ENCODE measurements at places on chromosomes 3 and 15.

DNA sequence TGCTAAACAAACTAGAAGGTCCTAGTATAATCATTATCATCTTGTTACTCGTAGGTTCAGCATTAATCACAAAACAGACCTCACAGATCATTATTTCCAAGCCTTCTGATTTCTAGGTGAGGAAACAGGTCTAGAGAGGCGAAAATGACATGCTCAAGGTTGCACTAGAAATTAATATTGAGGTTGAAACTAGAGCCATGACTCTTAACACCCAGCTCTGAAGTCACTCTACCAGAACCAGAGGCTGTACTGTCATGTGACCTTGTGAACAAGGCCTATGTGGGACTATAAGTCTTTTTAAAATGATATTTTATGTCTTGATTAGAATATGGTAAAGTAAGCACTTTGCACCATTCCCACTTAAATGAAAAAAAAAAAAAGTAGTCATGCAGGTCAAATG lies 23.8 kb upstream of the FGF12 start:
- no peak for DNase-seq

- no peak for DNase-seq
These were observed 88.6 kb upstream of the HERC1 start for GRCh38 chr15:63922261-63922904.

- no peak for DNase-seq
These were observed 30.9 kb upstream of the XYLB start for GRCh38 chr3:38315488-38316230.

GRCh38 chr15:36778531-36778930 lies 199.1 kb downstream of the CDIN1 start:
- no peak for DNase-seq

GRCh38 chr3:127905556-127905955 lies 9.5 kb upstream of the KBTBD12 start:
- DNase-seq, result no peak

GRCh38 chr15:44045217-44045616 lies 149.9 kb downstream of the FRMD5 start:
- no peak for DNase-seq

DNA sequence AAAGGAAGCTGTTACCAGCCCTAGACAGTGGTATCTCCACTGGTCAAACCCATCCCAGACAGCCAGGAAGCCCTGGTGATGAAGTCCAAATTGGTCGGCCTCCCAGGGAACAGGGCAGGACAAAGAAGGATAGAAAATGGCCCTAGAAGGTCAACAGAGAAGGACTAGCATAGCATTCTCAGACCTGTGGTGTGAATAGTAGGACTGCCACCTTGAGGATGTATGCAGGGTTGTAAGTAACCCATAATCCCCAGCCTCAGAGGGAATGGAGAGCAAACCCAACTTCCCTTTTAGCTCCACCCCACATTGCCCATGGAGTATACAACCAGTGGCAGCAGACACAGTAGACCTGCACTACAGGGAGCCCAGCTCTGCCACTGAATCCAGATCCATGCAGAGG lies 68.6 kb upstream of the EIF1B start:
- no peak for DNase-seq

DNA sequence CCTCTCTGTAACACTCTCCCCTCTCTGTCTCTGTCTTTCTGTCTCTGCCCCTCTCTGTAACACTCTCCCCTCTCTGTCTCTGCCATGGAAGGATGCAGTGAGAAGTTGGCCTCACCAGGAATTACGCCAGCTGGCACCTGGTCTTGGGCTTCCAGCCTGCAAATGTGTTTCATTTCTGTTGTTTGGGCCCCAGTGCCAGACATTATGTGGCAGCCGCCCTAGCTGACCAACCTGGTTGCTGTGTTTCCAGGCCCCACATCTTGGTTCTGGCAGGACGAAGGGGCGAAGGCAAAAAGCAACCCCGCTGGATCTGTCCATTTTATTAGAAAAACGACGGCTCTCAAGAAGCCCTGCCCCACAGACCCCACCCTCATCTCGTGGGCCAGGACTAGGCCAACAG lies 5.2 kb upstream of the ZXDC start:
- no peak for DNase-seq

DNA sequence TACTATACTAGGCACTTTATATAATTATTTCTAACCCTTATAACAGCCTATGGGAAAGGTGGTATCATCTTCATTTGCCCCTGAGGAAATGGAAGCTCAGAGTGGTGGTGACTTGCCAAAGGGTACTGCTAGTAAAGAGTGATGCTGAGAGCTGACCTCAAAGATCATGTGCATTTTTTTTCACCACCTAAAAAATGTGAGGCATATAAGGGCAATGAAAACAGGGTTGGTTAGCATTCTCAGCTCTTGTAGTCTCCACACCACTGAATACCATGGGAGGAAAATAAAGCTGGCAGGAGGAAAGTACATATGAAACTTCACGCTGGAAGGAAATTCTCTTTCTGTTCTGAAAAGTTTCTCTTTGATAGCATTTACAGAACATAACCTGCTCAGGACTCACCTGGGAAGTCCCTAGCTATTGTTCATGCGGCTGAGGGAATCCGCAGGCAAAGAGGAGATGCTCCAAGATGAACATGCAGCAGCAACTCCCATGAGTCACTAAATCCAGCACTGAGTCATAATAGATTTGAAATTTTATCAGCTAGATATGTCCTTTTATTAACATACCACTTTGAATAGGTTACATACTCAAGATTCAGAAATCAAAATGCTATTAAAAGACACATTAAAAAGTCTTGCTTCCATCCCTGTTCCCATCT lies 17.3 kb downstream of the FAIM start:
- DNase-seq, result peak; percentile 95

GRCh38 chr3:119084371-119085069 lies 49.9 kb upstream of the IGSF11 start:
- peak; percentile 71 for DNase-seq

GRCh38 chr15:35399901-35400300 lies 146.1 kb downstream of the DPH6 start:
- no peak for DNase-seq

DNA sequence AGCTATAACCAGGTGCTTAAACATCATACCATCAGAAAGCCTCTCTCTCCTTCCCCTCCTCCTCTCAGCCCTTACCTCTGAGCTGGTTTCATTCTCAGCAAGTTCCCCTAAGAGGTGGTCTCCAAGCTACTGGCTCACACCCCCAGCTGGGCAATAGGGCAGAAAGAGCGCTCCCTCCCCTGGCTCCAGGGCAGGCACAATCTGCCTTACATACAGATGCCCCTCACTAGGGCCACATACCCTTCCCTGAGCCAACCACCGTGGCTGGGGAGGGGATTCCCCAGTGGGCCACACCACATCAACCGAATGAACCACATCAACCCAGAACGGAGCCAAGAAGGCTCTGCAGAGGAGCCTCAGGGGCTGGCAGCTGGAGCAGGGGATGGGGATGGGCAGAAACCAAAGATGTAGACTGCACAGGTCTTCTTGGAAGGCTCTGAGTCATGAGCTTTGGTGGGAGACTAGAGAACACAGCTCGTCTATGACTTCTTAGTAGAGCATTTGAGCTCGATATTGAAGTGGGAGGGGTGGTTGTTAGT lies 4.6 kb upstream of the FBLN2 start:
- DNase-seq, result peak; percentile 76

- no peak for DNase-seq
These were observed 78.6 kb downstream of the SNRK start for GRCh38 chr3:43364926-43365325.

GRCh38 chr3:26550413-26550812 lies 72.2 kb upstream of the LRRC3B start:
- DNase-seq, result no peak

GRCh38 chr15:89002281-89002761 lies 85.9 kb upstream of the ABHD2 start:
- no peak for DNase-seq

DNA sequence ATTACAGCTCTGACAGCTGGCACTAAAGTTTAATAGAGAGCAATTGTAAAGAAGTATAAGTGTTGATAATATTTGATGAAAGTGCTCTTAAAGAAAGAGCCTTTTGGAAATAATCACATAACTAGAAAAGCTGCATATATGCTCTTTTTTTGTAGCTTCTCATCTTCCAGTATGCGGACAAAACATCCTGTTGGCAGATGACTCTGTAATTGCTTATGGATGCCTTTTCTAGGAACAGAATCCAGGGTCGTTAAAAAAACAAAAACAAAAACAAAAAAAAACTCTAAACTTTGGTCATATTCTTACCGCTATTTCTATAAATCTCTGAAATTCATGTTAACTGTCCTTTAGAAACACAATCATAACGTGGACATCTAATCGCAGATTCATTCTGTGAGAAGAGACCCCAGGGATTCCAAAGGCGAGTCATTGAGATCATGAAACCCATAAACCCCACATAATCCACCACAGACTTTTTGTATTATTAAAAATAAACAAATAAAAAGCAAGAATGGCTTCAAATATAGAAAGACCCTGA lies 109.8 kb downstream of the EPHA3 start:
- no peak for DNase-seq

DNA sequence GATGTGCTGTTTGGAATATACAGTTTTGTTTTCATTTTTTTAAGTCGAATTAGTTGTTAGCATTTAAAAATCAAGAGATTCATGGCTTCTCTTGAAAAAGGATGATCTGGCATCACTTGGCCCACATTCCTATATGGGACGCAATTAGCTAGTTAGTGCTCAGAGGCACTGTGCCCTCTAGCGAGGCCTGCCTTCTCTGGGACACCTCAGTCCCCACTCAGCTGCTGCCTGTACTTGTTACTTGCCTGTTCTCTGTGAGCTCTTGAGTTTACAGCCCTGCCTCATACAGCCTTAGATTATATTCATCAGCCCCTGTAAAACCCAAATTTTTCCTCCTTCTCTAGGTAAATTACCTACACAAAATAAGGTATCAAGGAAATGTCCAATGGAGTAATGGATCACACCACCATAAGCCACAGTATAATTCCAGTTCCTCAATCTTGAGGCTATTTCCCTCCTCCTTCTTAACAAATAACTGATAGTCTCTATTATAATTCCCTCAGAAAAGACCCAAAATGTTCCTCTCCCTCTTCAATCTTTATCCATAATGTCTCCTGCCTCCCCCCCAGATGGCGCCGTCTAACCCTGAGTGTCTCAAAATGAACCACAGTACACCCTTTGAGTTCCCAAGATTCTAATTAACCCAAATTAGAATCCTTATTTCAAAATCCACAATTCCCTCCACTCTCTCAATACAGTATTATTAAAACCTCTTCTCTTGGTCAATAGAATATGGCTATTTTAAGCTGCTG lies 2.7 kb downstream of the ZMAT3 start:
- peak; percentile 43 for DNase-seq

Measured in epithelial cell of esophagus (primary cell).